ENCODE measurements at places on chromosomes 5 and 9. TPM values are rescaled to one million over a fixed set of nuclear protein-coding genes. Genes with fewer than 3 reads are reported as not detected.

ACOT12 gene
- 1.1 TPM for polyA plus RNA-seq

PELO gene
- polyA plus RNA-seq = 27.9 TPM

DMRT3 gene
- polyA plus RNA-seq = 1.2 TPM

- DNase-seq = no peak
These were observed 12.6 kb upstream of the C5orf58 start for GRCh38 chr5:170220191-170220590.

GRCh38 chr9:127505396-127506116, 54.2 kb downstream of the LRSAM1 start:
- no peak for DNase-seq

GRCh38 chr5:124523897-124524296, 222.5 kb downstream of the ZNF608 start:
- DNase-seq = no peak

DYNC2I2 gene
- polyA plus RNA-seq = 78.6 TPM

DNA sequence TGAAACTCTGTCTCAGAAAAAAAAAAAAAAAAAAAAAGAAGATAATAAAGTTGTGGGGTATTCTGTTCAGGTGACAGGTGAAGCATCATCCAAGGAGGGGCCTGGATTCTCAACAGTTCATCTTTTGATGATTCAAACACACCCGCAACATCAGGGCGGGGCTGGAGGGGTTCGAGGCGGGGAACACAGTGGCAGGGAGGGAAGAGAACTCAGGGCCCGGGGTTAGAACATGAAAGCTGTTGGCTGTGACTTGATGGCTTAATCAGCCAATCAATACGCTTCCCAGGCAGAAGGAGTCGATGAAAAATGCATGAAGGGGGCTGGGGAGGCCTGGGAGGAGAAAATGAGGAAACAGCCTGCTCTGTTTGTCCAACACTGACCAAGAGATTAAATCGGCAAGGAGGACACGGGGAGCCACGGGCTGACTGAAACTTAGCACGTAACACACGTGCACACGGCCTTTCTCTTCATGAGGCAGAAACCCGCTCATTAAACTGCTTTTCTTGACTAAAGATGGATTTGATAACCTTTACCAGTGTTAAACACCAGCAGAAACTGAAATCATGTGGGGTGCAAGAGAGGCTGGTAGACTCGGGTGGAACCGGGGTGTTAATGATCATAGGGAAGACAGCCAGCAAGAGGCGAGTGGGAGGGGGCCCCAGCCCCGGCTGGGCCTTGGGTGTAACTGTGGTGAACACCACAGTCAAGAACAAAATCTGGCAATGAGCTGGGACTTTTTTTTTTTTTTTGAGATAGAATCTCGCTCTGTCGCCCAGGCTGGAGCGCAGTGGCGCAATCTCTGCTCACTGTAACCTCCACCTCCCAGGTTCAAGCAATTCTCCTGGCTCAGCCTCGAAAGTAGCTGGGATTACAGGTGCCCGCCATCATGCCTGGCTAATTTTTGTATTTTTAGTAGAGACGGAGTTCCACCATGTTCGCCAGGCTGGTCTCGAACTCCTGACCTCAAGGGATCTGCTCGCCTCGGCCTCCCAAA, 105.7 kb upstream of the RAPGEF1 start:
- DNase-seq = no peak

- no peak for DNase-seq
These were observed 468.6 kb downstream of the GADD45G start for GRCh38 chr9:90073186-90073945.

DNA sequence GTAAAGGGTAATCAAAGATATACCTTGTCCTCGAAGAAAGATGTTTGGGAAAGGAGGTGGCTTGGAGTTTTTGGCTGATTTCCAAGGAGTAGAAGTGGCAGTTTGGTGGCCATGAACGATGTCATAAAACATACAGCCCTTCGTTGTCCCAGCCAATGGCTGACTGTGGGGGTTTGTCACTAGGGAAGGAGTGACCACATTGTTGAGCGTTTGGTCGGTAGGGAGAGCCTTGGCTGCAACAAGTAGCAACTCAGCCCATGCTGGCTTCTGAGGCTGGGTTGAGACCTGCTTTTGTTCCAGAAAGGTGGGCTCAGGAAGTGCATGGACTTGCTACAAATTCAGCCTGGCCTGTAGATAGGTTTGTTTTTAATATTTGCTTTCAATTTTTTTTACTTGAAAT, 128.3 kb downstream of the BOD1 start:
- DNase-seq = no peak

FBLL1 gene
- polyA plus RNA-seq = 0.49 TPM

DNA sequence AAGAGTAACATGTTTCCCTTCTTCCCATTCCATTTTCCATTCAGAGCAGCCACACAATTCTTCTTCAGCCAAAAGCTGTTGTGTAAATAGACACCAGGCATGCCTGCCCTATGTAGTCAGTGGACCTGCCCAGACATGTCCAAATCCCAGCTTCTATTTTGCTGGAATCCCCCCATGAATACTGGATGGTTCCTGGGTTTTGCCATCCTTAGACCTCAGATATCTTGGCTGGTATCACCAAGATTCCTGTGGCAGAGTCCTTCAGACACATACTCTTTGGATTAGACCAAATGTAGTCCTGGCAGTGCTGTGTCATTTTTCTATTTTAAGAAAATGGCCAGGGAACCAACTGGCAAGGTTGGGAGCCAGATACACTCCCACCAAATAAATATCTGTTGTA, 10.3 kb downstream of the FST start:
- DNase-seq = no peak

DNA sequence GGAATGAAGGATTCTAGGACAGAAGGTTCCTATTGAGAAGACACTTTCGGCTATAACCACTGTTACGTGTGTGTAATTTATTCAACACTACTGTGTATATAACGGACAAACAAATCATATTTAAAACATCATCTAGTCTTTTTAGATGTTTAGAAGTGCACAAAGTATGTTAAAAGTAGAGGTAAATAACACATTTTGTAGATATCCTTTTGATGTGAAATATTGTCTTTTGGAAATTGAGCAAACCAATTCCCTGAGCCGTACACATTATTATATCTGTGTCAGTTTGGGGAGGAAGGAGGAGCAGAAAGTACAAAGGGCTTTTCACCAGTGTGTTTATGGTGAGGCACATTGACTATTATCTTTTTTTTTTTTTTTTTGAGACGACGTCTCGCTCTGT, 39.1 kb upstream of the ANKRD18A start:
- DNase-seq = no peak

DNA sequence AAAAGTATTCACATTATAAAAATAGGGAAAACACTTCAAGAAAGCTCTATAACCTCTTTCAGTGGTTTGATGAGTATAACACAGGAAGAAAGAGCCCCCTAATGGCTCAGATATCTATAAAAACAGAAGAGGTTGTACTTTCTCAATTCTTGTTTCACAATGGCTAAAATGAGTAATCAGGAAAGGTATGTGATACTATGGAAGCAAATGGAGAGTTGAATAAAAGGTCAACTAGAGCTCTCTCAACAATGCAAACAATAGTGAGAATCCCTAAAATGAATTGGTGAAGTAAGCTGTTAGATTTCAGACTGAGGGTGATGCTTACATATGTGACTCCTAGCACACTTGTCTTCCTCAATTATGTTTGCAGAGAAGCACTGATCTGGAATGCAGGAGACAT, 584.6 kb upstream of the CDH18 start:
- no peak for DNase-seq

NPM1 gene
- polyA plus RNA-seq = 1,545 TPM

DNA sequence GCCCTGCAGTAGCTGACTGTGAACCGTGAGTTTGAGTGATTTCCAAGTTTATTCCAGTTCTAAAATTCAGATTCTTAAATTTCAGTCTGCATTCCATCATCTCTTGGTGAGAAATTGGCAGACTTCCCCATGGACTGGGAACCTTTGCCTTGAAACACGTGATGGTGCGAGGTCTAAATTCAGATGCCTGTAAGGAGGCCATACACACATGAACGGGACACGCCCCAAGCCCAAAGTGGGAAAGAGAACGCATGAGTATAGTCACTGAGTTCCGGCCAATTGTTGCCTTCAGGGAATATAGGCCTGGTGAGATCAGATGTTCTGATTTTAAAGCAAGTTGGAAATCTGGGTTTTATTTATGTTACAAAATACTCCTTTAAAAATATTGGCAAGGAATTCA, 1084.4 kb upstream of the WWC1 start:
- DNase-seq = no peak

DNA sequence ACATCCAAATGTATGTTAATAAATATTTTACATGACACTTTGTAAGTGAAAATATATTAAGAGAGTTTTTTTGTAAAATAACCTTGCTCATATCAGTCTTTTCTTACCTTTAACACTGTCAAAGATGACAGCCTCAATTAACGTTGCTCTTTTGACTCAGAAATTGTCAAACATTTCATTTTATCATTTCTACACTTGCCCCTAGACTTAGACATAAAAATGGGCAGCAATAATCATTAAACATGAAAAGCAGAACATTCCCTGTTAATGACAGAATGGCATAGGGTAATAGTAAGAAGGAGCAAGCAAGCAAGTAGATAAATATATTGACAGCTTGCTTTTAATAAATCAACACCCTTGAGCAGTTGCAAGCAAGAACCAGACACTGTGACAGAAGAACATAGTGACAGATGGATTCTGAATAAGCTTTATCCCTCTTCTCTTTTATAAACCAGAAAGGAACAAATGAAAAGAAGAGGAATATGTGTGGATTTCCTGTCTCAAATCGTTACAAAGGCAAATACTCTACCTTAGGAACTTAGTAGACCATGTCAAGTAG, 796.0 kb upstream of the CHD1 start:
- no peak for DNase-seq

LRRC19 gene
- polyA plus RNA-seq = 18.9 TPM

MUSK gene
- polyA plus RNA-seq = 0.04 TPM

DNA sequence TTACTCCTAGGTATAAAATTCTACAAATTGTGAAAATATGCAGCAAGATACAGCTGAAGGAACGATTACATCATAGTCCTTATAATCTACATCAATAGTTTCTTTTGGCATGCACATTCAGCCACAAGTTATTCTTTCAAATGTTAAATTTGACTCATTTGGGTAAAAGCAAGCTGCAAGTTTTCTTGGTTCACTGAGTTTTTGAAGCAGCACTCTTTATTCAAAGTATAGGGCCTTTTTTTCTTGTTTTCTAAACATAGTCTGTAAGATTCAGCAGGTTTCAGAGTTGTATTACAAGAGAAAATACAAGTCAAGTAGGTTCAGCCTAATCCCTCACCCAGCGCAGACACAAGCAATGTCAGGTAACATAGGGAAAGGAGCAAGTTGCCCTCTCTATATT, 981.5 kb downstream of the PTPRD start:
- DNase-seq = no peak

DNA sequence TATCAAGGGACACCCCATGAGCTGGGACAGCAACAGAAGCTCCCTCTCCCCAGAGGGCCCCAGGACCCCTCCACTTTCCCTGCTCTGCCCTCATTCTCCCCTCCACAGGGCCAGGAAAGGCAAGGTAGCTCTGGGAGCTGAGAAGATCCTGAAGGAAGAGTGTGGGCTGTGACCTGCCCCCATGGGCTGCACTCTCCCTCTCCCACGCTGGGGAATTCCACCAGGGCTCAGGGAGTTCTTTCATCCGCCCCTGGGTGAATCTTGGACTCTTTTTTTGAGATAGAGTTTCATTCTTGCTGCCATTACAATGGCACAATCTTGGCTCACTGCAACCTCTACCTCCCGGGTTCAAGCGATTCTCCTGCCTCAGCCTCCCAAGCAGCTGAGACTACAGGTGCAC, 73.8 kb downstream of the C9orf50 start:
- no peak for DNase-seq

DAPK1 gene
- 101 TPM for polyA plus RNA-seq

GRCh38 chr9:27664121-27664779, 91.0 kb upstream of the C9orf72 start:
- DNase-seq = no peak

BHMT2 gene
- polyA plus RNA-seq = 35.1 TPM

- no peak for DNase-seq
These were observed 79.5 kb downstream of the GLIS3 start for GRCh38 chr9:4220346-4220745.

ZBTB26 gene
- polyA plus RNA-seq = 20.0 TPM

FAM163B gene
- 0.38 TPM for polyA plus RNA-seq

SPATA31E1 gene
- not detected for polyA plus RNA-seq

FBP1 gene
- 55.0 TPM for polyA plus RNA-seq

DNA sequence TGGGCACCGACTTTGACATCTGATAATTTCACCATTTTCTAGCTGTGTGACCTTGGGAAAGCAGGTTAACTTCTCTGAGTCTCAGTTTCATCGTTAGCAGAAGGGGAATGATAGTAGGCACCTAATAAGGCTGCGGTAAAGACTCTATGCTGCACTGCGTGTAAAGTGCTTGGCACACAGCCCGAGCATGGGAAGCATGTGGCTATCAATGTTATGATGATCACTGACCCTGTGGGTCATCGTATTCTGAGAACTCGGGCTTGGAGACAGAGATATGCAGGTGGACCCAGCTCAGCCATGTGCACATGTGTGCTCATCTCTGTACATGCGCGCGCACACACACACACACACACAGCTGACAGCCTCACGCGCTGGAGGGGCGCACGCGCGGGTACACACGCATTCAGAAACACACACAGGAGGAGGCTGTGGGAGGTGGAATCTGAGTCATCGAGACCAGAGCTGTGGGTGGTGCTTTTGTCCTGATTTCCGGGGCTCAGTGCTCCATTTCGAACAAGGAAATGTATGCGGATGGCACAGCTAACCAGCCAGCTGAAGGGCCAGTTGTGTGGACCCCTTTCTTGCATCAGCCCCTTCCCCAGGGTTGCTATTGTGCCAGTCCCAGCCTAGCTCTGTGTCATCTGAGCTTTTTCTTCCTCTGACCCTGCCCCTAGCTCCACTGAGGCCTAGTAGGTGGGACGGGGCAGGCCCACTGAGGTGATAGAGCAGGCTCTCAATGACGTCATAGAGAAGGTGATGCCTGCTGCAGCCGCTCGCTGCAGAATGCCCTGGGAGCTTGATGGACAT, 11.1 kb upstream of the ARAP3 start:
- no peak for DNase-seq

GRCh38 chr9:72597181-72597517, 75.7 kb downstream of the TMC1 start:
- no peak for DNase-seq

DNA sequence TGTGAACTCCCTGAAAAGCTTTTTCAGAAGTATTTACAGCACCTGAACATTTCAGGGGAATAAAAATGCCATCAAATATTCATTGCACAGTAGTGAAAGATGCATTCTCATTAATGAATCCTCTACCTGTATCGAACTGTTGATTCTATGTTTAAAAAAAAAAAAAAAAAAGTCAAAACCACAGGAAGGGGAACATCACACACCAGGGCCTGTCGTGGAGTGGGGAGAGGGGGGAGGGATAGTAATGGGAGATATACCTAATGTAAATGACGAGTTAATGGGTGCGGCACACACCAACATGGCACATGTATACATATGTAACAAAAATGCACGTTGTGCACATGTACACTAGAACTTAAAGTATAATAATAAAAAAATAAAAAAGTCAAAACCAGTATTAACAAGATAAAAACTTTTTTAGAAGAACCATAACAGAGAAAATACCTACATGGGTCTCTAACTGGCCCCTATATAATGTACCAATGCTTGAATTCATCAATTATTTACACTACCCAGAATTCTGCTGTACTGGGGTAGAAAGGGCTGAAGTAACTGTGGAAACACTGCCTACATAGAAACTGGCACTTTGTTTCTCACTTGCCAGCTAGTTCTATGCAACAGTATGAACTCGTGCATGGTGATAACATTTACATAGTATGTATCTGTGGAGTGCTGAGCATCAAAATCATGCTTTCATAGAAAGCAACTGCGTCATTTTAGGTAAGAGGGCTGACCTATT, 48.9 kb downstream of the GNAQ start:
- no peak for DNase-seq
